Hematopoietic multipotent progenitor cell treated with erythropoietin and hydrocortisone succinate and interleukin-3 and kit ligand, for 17 days (in vitro differentiated cells): ENCODE measurements at places on chromosomes 4 and X.

- no peak for DNase-seq
Measured at GRCh38 chrX:72060196-72060920, 71.4 kb downstream of the RTL5 start.

DNA sequence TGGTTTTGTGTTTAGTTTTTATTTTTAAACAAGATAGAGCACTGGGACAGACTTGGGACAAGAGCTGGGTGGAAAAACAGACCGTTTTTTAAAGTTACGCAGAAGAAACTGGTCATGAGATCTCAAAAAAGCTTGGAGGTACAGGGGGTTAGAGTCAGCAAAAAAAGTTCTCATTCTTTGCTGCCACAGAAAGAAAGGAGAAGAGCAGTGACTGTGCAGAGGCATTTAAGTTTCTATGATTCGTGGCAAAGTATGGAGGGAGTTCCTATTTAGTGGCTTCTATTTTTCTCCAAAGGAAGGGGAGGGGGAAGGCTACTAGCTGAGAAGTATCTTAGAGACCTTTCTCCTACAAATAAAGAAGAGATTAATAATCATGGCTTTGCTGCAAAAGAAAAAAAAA lies 68.3 kb downstream of the MANBA start:
- no peak for DNase-seq

DNA sequence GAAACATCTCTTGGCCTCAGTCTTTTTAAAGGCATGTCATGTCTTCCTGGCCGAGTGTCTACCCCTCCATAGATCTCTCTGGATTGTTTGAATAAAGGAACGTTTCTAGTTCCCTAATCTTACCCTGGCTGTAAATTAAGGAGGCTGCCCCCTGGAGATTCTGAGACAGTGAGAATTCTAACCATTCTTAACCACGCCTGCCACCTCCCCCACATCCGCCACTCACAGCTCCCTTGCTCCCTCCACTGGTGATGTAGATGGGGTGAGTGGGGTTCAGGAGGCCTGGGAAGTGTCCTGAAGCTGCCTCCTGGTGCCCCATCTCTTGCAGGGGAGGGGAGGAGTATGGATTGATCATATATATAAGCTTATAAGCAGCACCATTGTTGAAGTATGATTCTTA lies 48.0 kb upstream of the TRIM2 start:
- peak; percentile 38 for DNase-seq

- no peak for DNase-seq
Measured at GRCh38 chr4:23866450-23867075, 23.3 kb downstream of the PPARGC1A start.

DNA sequence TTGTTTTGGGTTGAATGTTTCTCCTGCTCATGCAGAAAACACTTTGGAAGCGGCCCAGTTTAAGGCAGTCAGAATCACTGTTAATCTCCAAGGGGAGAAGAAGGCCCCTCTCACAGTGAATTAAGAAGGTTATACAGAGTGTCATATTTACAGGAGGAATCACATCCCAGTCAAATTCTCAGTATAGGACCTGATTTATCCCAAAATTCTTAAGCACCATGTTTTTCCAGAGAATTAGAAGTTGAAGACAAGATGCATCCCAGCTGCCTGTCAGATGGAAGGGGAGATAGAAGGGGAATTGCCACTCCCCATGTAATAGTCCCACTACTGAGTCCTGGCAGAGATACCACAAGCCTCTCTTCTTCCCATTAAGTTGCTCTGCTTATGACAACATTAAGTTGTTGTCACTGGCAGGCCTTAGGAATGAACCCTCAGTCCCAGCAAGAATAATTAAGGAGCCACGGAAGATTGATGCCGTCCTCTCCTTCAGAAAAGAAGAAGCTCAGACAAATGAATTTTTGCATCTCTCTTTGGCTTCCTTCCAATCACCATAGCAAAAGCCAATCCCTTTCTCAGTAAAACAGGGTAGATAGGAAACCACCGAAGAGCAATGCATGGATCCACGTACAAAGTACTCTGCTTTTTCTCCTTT lies 138.4 kb downstream of the LDB2 start:
- no peak for DNase-seq

DNA sequence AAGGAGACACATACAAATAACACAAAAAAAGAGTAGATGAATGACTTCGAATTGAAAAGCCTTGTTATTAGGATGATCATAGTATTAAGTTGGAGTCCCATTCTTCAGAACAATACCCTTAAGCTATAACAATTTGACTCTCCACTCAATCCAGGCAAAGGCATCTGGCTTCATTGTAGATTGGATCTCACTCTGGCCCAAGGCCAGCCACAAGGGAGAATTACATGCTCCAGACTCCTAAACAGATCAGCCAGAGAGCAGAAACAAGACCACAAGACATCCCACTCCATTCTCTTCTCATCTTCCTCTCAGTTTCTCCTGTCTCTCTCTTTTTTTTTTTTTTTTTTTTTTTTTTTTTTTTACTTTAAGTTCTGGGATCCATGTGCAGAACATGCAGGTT lies 213.9 kb downstream of the DHX15 start:
- no peak for DNase-seq

DNA sequence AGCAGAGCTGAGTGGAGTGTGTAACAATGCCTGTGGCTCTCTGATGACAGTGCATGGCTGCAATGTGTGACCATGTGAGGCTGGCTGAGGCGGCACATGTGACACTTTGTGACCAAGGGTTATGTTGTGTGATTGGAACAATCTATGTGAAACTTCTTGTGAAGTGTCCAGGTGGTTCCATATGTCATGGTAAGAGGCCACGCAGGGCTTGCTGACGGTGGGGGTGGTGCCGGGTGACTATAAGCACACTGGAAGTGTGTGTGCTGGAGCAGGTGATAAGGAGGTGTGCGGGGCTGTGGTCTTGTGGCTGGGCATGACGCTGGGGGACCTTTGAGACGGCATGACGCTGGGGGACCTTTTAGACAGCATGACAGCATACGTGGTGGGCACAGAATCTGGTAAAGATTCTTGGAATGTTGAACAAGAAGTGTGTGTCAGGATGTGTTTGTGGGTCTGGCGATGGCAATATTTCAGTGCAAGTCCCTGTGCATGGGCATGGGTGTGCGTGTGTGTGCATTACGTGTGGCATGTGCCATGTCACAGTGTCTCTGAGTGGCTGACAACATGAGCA lies 7.4 kb upstream of the HDAC6 start:
- peak; percentile 38 for DNase-seq

DNA sequence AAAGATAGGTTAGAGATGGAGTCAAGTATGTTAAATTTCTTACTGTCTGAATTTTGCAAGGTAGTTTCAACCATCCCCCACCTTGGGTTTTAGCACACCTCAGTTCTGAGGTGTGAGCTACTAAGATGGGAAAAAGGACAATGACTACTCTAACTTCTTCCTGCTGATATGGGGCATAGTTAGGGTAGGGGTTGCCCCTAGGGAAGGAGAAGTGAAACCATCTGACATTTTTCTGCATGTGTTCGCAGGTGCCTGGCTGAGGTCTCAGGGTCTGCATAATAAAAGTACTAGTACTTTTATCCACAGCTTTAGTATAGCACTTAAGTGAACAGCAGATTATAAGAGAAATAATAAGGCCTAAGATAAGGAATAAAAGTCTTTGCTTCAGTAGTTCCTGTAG lies 129.5 kb upstream of the CYSLTR1 start:
- no peak for DNase-seq

- no peak for DNase-seq
Measured at GRCh38 chr4:19213388-19213787, 1038.3 kb upstream of the SLIT2 start.

DNA sequence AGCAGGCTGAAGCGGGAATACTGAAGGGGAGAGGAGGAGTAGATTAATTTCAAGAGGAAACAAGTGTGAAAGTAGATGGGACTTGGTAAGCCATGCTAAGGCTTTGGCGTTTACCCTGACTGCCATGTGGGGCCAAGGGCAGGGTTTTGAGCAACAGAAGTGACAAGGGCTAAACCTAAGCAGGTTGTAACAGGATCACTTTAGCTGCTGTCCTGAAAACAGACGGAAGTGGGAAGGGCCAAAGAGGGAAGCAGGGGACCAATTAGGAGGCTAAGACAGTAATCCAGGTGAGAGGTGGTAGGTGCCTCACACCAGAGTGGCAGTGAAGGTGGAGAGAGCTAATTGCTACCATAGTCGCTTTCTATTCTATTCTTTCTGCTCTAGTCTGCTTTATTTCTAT lies 166.5 kb downstream of the PJA1 start:
- no peak for DNase-seq

GRCh38 chrX:41419082-41419481 lies 28.1 kb upstream of the NYX start:
- no peak for DNase-seq

DNA sequence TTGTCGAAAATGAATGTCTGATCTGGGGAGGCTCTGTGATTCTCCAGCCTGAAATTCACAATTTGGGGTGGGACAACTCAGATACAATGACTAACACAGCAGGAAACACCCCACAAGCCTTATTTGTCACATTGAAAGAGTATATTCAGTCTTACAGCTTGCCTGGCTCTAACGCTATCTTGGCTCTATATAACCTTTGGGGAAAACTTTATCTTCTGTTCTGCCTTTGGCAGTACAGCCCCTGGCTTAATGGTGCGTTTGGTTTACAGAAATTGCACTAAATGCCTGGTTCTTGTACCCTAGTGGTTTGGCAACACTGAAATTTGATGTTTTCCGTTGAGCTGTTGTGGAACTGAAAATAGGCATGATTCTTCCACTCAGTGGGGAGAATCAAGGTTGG lies 178.1 kb upstream of the VEGFC start:
- no peak for DNase-seq

DNA sequence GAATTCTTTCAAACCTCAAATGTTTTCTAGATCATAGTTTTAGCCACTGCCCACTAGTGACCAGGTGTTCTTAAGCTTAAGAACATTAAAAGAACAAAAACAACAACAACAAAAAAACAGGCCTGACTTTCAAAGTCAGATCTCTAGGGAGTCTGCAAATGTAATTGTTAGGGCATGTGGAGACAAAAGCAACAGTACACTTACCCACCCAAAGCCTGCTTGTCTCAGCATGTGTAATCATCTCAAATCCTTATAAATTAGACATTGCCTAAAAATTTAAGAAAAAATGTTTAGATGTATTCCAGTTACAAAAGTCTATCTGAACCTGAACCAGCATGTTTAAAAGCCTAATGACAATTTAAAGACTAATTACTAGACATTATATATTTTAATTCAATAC lies 79.9 kb downstream of the SLC7A11 start:
- no peak for DNase-seq

DNA sequence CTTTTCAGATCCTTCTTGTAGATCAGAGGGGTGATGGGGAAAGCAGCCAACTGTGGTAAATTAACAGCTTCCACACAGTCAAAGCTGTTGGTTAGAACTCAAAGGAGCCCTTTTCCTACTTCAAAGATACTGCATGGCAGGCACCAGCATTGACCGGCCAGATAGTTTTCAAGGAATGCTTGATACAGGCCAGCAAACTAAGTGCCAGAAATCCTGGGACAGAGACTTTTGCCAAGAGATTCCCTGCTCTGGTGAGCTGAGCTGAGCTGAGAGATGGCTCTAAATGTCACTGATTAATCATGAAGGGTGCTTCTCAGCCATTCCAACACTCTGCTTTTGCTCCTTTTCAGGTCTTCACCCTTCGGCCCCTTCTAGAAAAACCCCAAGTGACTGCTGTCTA lies 131.6 kb upstream of the MED14 start:
- no peak for DNase-seq

GRCh38 chr4:152359208-152360044 lies 176.5 kb downstream of the FBXW7 start:
- no peak for DNase-seq
